ENCODE measurements at places on chromosomes 12 and 14. TPM values are rescaled to one million over a fixed set of nuclear protein-coding genes. Genes with fewer than 3 reads are reported as not detected.

- peaks cover 32% of the 10 kb centered on the region for H3K4me1 ChIP-seq
- H3K4me3 ChIP-seq: no peak overlapping the region
- peak; percentile 95 for DNase-seq
- no peaks in the 10 kb centered on the region for H3K27me3 ChIP-seq
Observed at GRCh38 chr14:26286081-26286912, 311.5 kb downstream of the NOVA1 start.

DNA sequence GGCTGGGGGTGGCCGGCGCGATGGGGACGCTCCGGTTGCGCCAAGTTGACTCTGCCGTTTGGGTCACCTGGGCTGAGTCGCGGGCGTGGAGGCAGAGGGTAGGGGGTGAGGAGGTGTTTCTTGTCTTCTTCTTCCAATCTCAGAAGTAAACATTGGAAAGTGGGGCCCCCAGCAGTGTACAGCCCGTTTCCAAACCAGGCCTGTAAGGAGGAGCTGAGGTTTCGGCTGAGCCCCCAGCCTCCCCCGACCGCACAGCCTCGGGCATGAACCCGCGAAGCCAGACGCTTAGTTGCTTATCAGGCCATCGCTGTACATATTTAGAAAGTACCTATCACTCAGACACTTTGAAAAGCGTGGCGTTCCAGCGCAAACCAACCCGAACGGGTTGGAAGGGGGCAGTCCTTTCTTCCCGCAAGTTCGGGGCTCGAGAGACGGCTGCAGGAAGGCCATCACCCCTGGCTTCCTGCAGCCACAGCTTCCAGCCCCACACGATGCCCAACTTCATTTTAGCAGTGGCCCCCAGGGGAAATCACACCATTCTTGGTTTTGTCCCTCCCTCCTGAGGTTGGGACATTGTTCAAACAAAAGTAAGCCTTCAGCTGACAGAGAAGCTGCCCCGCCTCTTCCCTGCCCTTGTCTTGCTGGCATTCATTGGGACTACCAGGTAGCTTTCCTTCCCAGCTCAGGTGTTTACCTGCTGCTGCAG lies 164.1 kb downstream of the ZFP36L1 start:
- peak overlapping the region; percentile 86 for H3K27ac ChIP-seq
- H3K36me3 ChIP-seq: no peaks in the 10 kb centered on the region
- H3K4me3 ChIP-seq: no peak overlapping the region
- peaks cover 59% of the 10 kb centered on the region for H3K4me1 ChIP-seq

IL26 gene
- not detected for polyA plus RNA-seq

GRCh38 chr12:92593734-92594402 lies 108.9 kb upstream of the PLEKHG7 start:
- no peaks in the 10 kb centered on the region for H3K4me1 ChIP-seq
- no peak overlapping the region for H3K4me3 ChIP-seq
- no peaks in the 10 kb centered on the region for H3K36me3 ChIP-seq
- peak overlapping the region; percentile 81 for H3K27ac ChIP-seq

KRT86 gene
- 0.11 TPM for polyA plus RNA-seq

DNA sequence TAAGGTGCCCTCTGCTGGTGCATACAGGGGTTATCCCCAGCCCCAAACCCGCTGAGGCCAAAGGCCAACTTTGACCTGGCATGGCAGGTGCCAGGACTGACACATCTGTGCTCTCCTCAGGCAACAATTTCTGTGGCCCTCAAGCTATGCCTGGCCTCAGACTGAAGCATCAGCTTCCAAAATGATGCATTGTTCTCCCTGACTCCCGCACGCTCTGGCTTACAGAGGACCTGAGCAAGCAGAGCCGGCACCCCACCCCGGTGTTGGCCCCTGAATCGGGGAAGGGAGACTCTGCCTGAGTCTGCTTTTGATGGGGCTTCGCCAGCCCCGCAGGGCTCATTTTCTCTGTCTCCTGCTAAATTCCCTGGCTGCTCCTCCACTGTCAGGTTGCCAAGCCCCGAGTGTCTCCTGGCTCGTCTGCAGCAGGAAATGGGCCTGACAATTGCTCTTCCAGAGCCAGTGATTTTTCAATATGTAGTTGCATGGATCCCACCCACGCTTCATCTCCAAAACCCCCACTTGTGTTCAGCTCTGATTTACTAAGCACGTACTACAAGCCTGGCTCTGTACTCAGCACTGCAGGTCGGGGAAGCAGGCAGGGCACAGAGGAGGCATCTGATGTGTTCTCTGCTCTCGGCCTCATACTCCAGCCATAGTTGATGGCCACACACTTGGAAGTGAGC lies 126.1 kb downstream of the SLC38A6 start:
- no peaks in the 10 kb centered on the region for H3K27me3 ChIP-seq
- H3K4me1 ChIP-seq: peaks cover 84% of the 10 kb centered on the region
- H3K4me3 ChIP-seq: no peak overlapping the region
